ENCODE measurements at places on chromosomes 16 and 17. TPM values are rescaled to one million over a fixed set of nuclear protein-coding genes. Genes with fewer than 3 reads are reported as not detected.

The LITAFD gene
- total RNA-seq = not detected

GRCh38 chr17:63364387-63364786, 81.7 kb downstream of the CYB561 start:
- DNase-seq = no peak

The KRTAP16-1 gene
- total RNA-seq = not detected

GRCh38 chr16:84931506-84931905, 79.8 kb downstream of the ZDHHC7 start:
- no peak for DNase-seq

- DNase-seq = no peak
These were observed 55.8 kb upstream of the TANC2 start for GRCh38 chr17:62910277-62910676.

DNA sequence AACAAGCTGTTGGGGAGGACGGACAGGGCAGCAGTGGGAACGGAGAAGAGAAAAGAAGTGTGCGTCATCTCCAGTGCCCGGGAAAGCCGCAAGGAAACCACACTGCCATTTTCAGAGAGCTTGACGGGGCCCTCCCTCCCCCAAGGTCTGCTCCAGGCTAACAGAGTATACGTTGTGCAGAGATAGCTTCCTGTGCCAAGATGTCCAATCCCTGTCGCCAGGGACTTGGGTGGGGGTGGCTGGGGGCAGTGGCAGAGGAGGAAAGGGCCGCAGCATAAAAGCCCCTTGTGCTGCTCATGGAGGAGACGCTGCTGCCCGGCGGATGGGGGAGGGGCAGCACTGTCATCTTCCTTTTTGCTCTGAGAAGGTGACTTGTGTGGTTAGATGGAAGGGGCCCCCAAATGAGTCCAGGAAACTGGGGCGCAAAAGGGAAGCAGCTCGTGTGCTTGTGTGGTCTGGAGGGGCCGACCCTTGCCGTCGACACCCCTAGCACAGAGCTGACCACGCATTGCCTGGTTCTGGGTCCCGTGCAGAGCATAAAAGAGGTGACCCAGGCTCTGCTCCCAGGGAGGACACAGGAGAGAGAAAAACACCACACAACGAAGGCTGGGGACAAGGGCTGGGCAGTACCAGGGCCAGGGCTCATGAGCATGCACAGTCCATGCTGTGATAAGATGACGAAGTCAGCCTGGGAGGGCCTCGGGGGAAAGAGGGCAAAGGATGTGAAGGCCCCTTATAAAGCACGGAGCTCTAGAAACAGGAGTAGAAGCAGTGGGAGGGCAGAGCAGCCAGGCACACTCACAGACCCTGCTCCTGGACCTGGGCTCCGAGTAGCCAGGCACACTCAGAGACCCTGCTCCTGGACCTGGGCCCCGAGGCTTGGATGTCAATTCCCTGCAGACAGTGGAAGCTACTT, 372.7 kb downstream of the SLC39A11 start:
- no peak for DNase-seq

The MAP2K6 gene
- total RNA-seq = 28.3 TPM

The NSRP1 gene
- total RNA-seq = 18.2 TPM

DNA sequence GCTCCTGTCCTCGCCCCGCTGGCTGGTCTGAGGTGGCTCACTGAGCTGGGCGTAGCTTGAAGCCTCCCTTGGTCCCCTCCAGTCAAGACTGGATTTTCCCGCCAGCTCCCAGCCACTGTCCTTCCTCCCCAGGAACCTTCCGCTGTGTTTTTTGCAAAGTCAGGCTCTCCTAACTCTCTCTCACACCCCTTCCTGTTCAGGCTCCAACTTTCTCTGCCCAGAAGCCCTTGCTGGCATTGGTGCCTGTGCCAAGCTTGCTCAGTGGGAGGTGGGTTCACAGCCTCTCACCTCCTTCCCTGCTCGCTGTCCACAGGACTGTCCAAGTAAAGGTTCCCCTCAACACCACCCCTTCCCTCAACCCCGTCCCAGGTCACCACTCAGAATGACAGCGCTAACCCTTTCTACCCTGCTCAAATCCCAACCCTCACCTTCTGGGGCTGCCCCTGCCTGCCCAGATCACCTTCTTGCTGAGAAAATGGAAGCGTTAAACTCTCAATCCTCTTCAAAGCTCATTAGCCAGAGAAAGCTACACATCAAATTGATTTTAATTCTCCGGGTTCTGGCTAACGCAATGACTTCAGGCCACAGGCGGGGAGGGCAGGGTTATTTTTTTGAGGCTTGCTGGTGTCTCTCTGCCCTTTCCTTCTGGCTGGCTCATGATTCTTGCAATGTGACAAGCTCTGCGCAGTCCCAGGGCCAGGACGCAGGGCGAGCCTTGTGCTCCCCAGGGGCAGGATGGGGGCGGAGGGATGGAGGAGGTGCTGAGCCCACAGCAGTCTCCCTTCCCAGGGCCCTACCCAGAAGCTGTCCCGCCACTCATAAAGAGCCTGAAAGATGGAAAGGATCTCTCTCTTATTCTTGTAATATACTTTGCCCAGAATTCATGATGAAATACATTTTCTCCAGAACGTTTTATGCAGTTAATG, 357.2 kb upstream of the TNRC6C start:
- no peak for DNase-seq

DNA sequence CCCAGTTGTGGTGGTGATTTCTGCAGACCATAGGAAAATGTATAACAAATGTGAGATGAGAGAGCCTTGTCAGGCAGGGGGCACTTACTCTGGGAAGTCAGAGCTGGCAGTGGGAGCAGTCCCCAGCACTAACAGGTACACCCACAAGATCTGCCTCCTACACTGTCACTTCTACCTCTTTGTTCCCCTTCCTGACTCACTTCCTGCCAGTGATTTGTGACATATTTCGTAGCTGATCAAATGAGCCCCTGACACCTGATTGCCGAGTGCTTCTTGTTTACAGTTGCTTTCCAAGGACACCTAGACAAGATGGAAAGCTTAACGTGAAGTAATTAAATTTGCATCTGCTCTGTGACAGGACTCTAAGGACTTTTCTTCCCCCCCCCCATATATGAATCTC, 40.5 kb downstream of the FTO start:
- DNase-seq = no peak

DNA sequence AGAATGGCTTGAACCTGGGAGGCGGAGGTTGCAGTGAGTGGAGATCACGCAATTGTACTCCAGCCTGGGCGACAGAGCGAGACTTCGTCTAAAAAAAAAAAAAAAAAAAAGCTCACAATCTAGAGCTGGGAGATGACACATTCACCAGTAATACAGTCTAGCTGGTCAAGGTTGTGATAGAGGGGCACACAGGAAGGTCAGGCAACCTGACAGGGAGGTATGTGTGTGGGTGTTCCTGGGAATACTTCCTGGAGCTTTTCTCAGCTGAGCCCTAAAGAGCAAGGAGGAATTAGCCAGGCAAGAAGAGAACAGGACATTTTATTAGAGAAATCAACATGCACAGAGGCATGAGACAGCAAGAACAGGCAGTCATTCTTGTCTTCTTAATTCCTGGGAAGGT, 216.7 kb downstream of the SHISA9 start:
- DNase-seq = no peak

- no peak for DNase-seq
These were observed 98.6 kb upstream of the DNAH17 start for GRCh38 chr17:78675836-78676235.

The EVPL gene
- total RNA-seq = not detected

The ABCA6 gene
- total RNA-seq = 1.6 TPM

The ESRP2 gene
- not detected for total RNA-seq

The GDPD1 gene
- total RNA-seq = 34.3 TPM

DNA sequence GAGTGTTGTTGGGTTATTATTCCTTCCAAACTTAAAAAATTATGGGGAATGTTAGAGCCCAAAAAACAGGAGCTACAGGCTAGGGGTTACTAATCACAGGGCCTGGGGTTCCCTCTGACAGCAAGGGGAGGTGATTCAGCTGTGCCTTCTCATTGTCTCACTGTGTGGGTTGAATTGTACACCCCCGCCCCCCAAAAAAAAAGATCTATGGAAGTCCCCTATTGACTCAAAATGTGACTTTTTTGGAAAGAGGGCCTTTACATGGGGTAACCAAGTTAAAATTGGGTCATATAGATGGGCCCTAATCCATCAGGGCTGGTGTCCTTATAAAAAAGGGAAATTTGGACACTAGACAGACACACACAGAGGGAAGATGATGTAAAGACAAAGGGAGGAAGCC, 190.2 kb downstream of the SOX9 start:
- no peak for DNase-seq

DNA sequence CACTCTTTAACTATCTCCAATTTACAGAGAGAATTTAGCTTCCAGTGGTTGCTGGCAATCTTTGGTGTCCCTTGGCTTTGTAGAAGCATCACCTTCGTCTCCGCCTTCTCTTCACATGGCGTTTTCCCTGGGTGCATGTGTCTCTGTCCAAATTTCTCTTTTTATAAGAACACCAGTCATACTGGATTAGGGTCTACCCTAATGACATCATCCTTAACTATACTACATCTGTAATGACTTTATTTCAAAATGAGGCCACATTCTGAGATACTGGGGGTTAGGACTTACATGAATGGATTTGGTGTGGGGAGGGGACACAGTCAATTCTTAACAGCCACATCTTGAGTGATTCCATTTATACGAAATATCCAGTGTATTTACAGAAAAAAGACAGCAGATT, 22.2 kb downstream of the CACNG4 start:
- DNase-seq = no peak

GRCh38 chr17:65029605-65030336, 26.8 kb downstream of the GNA13 start:
- no peak for DNase-seq

The SLC35G6 gene
- 0.34 TPM for total RNA-seq

- no peak for DNase-seq
These were observed 2.3 kb downstream of the CDYL2 start for GRCh38 chr16:80802138-80802537.

The ANKRD13B gene
- total RNA-seq = 123 TPM

- DNase-seq = no peak
These were observed 10.0 kb downstream of the WDR45B start for GRCh38 chr17:82638183-82638773.

The OTOP2 gene
- total RNA-seq = not detected

The C16orf74 gene
- total RNA-seq = 2.6 TPM

DNA sequence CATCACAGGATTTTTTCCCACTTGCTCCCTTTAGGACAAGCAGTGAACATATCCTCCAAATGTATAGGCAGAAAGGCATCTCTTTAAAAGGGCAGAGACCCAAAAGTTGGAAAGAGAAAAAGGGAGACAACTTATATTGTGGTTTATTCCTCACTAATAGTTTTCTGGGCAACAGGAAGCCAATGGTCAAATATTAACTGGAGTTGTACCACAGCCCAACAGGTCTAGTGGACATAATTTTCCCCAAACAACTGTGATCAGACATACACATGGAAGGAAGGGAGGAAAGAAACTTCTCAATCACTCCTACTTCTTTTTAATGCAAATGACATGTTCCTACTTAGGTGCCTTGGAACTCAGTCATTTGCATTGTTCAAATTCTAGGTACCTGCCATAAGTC, 78.4 kb downstream of the SOX9 start:
- DNase-seq = no peak

The PDPK1 gene
- 113 TPM for total RNA-seq

The OR1A1 gene
- total RNA-seq = not detected

The HOXB5 gene
- not detected for total RNA-seq

DNA sequence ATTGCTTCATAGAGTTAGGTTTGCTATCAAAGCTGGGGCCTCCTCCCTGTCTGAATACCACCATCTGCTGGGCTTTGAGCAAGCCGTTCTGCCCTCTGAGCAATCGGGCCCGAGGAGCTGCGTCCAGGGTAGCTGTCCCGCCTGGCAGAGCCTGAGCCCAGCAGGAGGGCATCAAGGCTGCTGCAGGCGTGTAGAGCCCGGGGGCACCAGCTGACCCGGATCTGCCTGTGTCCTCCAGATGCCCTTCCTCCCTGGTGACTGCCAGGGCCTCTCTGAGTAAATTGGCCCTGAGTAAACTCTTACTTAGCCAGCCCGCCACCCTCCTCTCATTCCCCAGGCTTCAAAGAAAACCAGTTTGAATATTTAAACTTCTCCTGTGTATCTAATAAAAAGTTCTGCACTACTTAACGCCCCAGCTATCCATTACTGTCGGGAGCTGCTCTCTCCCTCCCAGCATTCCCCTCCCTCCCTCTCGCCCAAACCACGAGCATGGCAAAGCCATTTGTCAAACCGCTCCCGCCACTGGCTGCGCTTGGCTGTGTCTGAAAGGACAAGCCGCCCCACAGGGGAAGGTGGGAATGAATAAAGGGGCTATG, 16.4 kb downstream of the CDK5RAP3 start:
- no peak for DNase-seq

DNA sequence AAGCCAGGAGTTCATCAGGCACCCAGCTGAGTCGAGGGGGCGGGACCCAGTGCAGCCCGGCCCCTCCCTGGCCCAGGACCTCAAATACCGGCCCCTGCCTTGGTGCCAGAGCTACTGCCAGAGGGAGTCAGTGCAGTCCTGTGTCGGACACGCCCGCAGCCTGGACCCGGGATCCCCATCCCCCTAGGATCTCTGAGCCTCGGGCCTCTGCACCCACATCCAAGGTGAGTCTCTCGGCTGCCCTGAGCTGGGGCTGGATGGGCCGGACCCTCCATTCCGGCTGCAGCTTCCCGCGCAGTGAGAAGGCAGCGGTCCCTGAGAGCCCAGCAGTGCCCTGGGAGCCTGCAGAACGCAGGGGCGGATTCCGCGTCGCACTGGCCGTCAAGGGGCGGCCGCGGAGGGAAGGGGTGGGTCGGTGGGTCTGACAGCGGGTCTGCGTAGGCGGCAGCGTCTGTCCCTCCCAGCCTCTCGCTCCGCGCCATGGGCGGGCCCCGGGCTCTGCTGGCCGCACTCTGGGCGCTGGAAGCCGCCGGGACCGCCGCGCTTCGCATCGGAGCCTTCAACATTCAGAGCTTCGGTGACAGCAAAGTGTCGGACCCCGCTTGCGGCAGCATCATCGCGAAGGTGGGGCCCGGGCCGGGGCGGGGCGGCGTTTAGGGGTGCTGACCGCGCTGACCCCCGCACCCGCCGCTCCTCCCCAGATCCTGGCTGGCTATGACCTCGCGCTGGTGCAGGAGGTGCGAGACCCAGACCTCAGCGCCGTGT, at the start of gene DNASE1L2:
DNASE1L2 (plus strand) TSS at position 108 of the 765 bp plus-strand sequence; CDS start at position 481, 373 bp downstream.
- DNase-seq = peak; percentile 67

DNA sequence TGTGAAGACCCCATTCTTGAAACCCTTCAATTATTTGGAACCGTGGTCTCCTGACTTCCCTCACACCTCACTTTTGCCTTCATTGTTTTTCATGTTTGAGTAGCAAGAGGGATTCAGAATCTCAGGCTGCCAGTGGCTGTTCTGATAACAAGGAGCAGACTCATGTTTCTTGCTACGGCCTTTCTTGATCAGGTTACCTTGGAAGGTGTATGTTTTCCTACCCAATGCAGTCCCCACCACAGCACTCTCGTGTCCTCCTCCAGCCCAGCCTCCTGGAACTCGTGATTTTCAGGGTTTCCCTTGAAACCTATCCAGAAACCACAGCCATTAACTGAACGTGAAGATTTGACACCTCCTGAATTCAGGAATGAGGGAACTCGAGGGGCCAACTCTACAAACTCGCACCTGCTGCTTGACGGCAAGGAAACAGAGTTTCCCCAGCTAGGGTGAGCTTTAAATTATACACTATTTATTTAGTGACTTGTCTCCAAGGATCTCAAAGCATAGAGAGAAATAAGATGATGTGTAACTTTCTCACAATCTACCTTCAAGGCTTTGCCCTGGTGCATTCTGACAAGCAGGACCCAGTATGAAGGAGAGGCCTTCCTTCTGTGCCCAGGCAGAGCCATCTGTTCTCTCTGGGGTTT, 1.6 kb downstream of the ZFHX3 start:
- no peak for DNase-seq

The PITPNM3 gene
- total RNA-seq = 1.4 TPM

- DNase-seq = no peak
These were observed 5.5 kb downstream of the TAC4 start for GRCh38 chr17:49842371-49842770.

GRCh38 chr16:21324267-21324666, 46.2 kb upstream of the CRYM start:
- DNase-seq = no peak
